ENCODE measurements at places on chromosomes 2 and 18.

GRCh38 chr2:224869601-224870233 is 153.6 kb upstream of the CCDC195 start:
- DNase-seq, result peak; percentile 88

GRCh38 chr2:1671916-1672315 is 72.4 kb downstream of the PXDN start:
- no peak for DNase-seq

DNA sequence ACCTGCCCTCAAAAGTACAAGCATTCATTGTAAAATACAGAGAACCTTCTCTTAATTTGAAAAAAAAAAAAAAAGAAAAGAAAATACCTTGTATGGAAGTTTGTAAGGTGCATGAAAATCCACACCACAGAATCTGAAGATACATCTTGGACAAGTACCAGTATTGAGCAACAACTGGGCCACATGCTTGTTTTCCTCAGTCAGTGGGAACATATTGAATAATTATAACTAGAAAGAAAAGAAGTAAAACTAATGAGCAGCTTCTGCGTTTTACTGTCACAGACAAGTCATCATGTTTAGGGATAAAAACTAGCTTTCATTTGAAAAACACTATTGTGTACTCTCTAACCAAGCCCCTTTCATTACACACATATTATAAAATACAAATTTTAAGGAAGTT is 5.8 kb upstream of the PEX13 start:
- peak; percentile 39 for DNase-seq

- DNase-seq, result no peak
These were observed 11.2 kb upstream of the SP5 start for GRCh38 chr2:170703776-170704476.

GRCh38 chr18:8745355-8746014 is 40.1 kb downstream of the MTCL1 start:
- DNase-seq, result no peak

DNA sequence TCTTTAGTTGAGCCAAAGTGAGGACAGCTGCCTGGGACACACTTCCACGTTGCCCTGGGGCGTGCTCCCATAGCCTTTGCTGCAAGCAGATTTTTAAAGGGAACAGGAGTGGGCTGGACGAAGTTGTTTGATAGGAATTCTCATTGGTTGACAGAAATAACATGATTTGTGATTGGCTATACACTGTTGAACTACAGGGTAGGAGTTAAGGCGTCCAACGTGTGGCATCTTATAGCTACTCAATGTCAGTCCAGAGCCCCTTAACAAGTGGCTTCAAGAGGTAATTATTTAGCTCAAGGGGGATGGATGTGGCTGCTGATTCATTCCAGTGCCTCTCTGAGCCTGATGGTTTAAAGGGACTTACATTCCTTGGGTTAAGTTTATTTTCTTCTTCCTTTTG is 65.5 kb downstream of the ACAA2 start:
- peak; percentile 73 for DNase-seq

DNA sequence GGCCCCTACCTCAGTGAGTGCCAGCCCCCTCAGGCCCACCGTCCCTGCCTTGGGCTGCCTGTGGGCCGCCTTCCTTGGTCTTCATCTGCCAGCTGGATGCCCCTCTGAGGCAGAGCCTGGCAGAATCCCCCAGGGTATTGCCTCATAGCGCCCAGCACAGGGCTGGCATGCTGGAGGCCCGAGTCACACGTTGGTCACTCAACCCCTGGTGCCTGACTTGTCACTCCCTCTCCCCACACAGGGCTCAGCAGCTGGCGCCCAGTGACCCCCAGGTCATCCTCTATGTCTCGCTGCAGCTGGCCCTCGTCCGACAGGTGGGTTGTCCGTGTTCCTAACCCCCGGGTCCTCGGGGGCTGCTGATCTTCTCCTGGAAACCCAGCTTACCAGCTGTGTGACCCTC is 108.4 kb upstream of the MCFD2 start:
- no peak for DNase-seq

DNA sequence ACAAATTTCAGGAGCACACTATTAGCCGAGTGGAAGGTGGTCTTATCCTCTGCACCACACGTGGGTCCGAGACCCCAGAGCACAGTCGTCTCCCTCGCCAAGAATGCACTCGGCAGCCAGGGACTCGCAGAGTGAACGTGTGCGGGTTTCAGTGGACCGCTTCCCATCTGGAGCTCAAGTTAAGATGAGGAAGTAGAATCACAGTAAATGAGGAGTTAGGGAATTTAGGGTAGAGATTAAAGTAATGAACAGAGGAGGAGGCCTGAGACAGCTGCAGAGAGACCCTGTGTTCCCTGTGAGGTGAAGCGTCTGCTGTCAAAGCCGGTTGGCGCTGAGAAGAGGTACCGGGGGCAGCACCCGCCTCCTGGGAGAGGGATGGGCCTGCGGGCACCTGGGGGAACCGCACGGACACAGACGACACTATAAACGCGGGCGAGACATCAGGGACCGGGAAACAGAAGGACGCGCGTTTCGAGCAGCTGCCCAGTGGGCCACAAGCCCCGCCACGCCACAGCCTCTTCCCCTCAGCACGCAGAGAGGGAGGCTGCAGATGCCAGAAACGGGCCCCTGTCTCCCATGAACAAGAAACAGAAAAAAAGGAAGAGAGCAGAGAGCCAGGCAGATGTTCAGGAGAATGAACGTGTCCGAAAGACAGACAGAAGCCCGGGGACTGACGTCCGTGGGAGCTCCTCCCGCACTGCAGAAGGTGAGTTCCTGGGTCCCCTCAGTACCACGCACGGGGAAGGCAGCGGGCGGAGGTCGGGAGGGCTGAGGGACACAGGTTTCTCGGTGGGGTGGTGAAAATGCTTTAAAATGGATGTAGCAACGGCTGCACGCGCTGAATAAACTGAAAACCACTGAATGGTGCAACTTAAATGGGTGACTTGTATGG is 5.4 kb upstream of the KCNG2 start:
- DNase-seq, result no peak
